Iris pigment epithelial cell (primary cell): ENCODE measurements at places on chromosomes 3 and 15.

DNA sequence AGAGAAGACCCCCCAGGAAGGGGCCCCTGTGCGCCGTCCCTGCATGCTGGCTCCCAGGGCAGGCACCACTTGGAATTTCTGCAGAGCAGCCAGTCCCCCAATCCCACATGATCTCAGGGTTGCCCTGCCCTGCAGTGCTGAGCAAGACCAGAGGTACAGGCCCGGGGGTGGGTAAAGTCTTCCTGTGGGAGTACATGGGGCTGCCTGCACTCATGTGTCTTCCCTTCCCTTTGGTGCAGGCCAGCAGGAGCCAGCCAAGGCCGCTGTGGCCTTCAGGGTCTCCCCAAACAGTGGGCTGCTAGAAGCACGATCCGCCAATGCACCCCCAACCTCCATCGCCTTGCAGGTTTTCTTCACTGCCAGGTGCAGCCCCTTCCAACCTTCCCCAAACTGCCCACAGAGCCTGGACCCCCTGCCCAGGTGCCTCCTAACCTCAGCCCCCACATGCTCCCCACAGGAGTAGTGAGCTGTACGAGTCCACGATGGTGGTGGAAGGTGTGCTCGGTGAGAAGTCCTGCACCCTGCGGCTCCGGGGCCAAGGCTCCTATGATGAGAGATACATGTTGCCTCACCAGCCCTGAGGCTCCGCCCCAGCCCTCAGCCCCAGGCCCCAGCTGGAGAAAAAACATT lies 15.0 kb downstream of the ACAA1 start:
- DNase-seq = no peak

- DNase-seq = peak; percentile 28
Measured at GRCh38 chr15:63189941-63190768, 749 bp downstream of the RAB8B start.

GRCh38 chr3:161284989-161285388 lies 63.9 kb downstream of the NMD3 start:
- DNase-seq = peak; percentile 8

DNA sequence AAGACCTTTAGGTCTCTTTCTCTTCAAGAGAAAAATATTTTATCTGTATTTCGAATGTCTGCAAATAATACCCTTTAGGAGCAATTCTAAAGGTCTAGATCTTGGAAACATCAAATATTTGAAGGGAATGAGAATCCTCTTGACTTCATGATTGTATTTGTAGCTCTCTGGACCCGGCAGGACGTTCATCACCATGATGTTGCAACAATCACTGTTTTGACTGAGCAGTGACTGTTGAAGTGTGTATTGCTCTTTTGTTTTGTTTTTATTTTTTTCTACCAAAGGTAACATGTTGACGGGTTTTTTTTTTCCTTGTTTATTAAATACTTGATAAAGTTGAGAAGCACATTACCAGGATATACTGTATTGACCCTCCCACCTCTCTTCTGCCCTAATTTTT lies 55.3 kb upstream of the CCR4 start:
- DNase-seq = no peak

DNA sequence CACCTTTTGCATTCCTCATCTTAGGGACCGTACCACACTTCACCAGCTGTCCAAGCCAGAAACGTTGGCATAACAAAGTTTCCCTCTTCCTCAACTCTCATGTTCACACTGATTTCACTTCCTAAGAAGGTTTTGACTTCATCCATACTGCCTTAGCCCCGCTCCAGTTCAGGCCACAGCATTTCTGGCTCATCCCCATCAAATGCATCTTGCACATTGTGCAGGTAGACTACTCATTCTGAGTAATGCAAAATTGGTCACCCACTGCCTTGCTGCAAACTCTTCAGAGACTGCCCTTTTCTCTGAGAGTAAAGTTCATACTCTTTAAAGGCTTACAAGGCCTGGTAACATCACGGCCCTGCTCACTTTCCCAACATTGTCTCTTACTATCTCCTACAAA lies 8.8 kb downstream of the NUSAP1 start:
- DNase-seq = no peak

- no peak for DNase-seq
Measured at GRCh38 chr15:46079046-46079445, 444.2 kb downstream of the SQOR start.

- DNase-seq = peak; percentile 51
Measured at GRCh38 chr3:10344147-10344943, 23.4 kb upstream of the SEC13 start.

GRCh38 chr3:183898028-183898431 lies 13.3 kb upstream of the PARL start:
- DNase-seq = no peak

- no peak for DNase-seq
Measured at GRCh38 chr3:190197346-190197763, 76.7 kb upstream of the P3H2 start.

DNA sequence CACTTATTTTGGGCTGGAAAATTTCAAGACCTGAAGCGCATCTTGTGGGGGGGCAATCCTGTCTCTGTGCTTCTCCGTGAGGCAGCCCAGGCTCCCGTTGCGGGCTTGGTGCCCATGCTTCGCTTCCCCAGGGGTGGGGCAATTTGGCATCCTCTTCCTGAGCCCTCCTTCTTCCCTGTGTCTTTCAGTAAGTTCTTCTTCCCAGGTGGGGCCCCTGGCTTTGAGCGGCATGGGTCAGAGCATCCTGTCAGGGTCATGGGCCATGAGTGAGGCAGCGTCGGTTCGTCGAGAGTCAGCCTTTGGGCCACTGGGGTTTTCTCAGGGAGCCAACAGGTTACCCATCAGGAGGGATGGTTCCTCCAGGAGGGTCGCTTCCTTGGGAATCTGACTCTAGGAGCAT lies 200.7 kb downstream of the UBE3A start:
- DNase-seq = no peak
